ENCODE measurements at places on chromosomes 3 and 15.
A peak's percentile ranks its signal among the peaks of the same experiment; 100 is the strongest.

DNA sequence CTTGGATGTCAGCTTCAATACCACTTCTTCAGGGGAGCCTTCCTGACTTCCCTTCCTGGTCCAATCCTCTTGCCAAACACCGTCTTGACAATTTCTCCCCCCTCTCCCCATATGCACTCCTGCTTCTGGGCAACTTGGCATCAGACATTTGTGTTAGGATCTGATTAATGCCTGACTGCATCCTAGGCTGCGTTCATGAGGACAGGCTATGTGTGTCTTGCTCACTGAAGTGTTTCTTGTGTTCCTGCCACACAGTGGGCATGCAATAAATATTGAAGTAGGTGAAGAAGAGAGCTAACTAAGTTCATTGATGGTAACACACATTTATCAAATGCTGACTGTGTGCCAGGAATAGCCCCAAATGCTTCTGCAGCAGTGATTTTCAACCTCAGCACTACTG, 36.4 kb upstream of the WNT5A start:
- DNase-seq = no peak

DNA sequence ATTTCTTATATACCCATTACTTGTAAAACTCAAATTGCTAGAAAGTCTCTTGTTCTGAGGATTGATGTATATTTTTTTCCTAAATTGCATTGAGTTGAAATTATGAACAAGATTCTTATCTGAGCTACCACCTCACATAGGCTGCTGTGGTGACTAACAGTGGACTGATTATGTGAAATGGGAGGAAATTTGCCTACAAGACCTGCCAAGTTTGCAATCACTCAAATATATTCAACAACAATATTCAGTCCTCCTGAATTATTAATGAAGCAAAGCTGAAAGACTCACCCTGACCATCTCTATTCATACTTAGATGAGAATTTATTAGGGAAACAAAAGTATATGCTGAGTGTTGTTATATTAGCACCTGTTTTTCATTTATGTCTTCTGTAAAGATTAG, 412.6 kb upstream of the SEMA6D start:
- DNase-seq = no peak

- no peak for DNase-seq
Measured at GRCh38 chr15:60195611-60196010, 191.5 kb downstream of the FOXB1 start.

GRCh38 chr3:62710751-62711150, 164.5 kb downstream of the CADPS start:
- DNase-seq = no peak

DNA sequence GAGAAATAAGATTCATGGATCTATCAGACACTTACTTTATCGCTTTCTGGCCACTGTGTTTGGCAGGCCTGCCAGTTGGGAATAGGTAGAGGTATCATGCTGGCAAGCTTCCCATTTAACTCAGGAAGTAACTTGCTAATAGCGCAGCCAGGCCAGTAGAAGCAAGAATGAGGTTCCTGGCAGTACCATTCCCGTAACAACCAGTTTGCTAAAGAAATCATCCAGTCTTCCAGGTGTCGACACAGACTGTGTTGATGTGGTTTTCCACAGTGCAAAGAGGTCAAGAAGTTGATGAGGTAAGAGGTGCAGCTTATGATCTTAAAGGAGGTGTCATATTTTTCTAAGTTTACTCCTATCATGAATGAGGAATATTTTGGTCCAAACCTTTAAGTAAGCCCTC, 46.2 kb downstream of the DPH6 start:
- DNase-seq = no peak

GRCh38 chr3:129608087-129608935, 1.8 kb upstream of the PLXND1 start:
- peak; percentile 59 for DNase-seq

DNA sequence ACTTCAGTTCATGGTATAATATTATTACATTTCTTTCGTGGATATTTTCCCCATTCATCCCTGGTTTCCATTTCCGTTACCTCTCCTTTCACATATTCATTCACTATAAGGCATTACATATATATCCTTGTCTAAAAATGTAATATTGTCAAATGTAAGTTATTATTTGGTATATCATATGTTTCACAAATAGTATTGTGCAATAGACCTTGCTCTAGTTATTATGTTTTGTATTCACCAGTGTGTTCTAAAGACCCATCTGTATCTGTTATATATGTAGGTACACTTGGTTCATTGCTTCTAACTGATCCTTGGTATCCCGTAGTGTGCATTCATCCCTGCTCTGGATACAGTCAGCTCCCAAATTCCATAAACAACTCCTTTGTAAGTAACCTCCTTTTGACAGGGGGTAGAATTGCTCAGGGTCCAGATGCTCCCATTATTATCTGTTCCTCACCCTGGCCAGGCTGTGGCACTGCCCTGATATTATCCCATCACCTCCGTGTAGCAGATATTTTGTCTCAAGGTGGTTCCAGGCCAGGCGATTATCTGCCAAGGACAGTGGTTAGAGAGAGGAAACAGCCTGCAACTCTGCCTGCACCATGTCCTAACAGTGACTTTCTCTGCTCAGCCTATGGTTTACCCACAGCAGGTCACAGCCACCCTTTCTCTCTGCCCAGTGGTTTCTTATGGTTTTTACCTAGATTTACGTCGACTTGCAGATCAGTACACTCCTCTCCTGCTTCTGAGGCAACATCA, 29.2 kb downstream of the PAQR9 start:
- no peak for DNase-seq

DNA sequence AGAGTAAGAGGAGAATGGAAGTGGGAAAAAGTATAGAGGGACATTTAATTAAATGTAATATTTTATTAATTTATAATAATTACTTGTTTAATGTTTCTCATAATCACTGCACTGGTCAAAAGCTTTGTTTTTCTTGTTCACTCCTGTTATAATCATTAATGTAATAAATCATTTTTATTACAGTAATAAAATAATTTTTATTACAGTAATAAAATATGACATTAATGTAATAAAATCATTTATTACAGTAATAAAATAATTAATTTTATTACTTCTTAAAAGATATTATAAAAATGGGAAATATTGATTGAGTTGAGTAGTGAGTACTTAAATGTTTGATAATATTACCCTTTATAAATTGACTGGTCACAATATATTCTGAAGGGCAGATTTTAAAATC, 181.1 kb upstream of the SOX2 start:
- no peak for DNase-seq

DNA sequence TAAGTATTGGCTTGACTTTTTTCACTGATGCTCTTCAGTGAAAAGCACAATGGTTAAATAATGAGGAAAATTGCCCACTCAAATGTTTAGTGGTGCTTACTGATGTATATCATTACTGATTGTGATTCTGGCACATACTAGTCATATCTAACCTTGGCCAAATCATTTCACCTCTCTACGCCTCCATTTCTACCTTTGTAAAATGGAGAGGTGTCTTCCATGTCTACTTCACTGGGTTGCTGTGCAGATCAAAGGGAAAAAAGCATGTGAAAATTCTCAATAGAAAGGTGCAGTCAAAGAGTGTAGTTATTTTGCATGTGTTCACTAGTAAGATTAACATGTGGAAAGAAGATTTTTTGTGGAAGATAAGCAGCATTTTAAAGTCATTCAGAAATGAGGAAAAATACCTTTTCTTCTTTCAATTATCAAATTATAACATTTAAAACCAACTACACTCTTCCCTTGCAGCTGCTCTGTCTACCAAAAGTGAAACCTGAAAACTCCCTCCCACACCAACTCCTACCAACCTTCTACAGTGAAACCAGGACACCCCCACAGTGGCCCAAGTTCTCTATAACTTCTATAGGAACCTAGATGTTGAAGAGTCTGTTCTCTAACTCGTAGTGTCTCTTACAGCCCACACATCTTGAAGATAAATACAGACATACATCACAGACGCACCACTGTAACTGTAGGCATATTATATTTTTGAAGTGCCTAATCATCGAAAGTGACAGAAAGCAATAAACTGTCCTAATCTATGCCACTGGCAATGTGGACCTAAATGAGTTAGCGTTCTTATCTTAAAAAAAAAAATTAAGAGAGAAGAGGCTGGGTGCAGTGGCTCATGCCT, 1.4 kb downstream of the CD200R1 start:
- DNase-seq = no peak

GRCh38 chr3:44001072-44001471, 240.6 kb upstream of the TOPAZ1 start:
- DNase-seq = no peak

- DNase-seq = no peak
Measured at GRCh38 chr3:168473334-168473890, 377.7 kb upstream of the GOLIM4 start.

DNA sequence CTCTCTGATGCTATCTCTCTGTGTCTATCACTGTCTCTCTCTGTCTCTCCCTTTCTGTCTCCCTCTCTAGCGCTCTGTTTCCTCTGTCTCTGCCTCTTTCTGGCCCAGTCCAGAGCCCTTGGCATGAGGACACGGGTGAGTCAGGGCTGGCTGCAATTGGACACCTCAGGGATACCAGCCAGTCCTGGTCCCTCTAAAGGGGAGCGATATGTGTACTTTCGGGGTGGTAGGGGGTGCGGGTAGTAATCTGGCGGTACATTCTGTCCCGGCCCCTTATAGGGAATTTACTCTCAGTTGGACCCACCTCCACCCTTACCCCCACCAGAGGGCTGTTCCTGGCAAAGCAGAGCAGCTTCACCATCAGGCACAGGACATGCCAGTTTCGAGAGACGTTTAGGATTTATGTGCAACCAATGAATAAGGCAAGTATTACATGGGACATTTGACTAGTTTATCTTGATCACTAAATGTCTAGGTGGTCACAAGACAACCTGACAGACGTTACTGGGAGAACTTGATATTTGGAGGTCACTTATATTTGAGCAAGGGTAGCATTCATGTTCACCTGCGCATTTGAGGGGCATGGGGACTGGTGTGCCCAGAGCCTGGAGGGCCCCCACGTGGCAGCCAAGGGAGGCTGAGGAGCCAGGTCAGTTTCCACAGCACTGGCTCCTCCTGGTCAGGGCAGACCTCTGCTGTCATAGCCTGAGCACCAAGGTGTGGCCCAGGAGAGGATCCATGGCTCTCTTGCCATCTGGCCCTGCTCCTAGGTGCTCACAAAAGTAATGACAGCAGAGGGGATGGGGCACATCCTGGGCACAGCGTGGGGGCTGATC, 256.1 kb downstream of the PLCL2 start:
- DNase-seq = no peak

DNA sequence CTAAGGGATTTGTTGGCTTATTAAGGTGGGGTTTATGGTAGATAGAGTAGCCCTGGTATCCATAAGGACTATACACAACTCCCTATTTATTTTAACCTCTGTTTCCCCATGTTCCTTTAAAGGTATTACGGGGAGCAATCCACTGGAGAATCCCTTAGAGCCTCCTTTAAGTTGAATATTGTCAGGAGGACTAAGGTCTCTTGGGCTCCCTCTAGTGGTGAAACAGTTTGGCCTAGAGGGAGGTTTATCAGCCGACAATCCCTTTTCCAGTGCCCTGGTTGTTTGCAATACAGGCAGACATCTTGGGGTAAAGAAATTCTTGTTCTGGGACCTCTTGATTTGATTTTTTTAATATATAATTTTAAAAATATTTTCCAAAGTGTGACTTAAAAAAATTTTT, 12.9 kb downstream of the OPA1 start:
- peak; percentile 56 for DNase-seq

GRCh38 chr15:57377478-57377847, 1.2 kb downstream of the CGNL1 start:
- no peak for DNase-seq

DNA sequence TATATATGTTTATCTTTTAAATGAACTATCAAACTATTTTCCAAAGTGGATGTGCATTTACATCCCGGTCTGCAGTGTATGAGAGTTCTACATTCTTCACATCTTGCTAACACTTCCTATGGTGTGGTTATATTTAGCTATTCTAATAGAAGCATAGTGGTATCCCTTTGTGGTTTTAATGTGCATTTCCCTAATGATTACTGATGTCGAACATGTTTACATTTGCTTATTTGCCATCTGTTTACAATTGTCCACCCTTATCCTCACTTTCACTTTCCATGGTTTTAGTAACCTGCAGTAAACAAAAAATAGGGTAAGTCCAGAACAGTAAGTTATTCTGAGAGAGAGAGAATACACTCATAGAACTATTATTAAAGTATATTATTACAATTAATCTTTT, 360.5 kb upstream of the NAALADL2 start:
- DNase-seq = no peak

DNA sequence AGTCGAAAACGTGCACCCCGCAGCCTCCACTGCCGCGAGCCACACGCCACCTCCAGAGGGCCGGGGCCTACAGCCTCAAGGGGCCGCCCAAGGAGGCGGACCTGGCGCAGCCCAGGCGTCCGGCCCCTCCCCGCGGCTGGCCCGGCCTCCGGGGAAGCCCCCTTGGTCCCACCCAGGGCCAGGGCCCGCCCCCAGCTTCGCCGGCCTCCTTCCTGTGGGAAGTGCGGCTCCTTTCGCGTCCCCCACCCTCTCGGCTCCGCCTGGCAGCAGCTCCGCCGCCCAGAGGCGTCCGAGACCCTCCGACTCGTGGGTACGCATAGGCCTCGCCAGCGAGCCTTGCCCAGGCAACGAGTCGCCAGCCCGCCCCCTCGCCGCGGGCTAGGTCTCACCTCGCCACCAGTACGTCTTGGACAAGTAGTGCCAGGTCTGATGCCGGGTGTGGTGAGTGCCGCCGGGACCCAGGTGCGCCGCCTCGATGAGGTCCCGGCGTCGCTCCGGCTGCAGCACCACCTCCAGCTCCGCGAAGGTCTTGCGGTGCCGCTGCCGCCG, 642 bp downstream of the ZBTB11 start:
- peak; percentile 91 for DNase-seq

GRCh38 chr3:144516026-144516425, 544.4 kb downstream of the DIPK2A start:
- no peak for DNase-seq

- DNase-seq = no peak
Measured at GRCh38 chr15:25249236-25250010, 189.4 kb downstream of the UBE3A start.

- DNase-seq = no peak
Measured at GRCh38 chr15:77606142-77607034, 26.3 kb downstream of the LINGO1 start.

- no peak for DNase-seq
Measured at GRCh38 chr3:138433892-138434275, 532 bp upstream of the ESYT3 start.

GRCh38 chr3:138915503-138916498, 31.1 kb downstream of the FOXL2 start:
- DNase-seq = peak; percentile 73

DNA sequence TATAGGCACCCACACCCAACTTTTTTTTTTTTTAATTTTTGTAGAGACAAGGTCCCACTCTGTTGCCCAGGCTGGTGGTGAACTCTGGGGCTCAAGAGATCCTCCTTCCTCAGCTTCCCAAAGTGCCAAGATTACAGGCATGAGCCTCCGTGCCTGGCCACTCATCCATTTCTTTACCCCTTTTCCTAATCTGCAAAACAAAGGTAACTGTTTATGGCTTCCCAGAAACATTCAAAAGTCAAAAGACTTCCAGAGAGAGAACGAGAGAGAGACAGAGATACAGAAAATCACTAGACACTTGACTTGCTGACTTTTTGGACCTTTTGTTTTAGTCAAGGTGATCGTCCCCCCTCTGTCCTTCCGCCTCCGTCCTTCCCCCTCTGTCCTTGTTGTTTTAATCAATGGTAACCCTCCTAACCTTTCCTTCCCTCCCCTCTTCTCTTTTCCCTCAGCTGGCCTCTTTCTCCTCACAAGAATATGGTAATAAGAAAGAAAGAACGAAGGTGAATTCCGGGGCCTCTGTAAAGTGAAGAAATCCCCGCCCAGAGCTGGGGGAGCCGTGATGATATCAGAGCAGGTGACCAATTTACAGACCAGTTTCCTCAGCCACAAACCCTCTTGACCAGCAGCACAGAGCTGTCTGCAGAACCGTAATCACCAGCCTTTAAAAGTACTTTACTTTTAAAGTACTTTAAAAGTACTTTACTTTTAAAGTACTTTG, 21.9 kb downstream of the KLHL6 start:
- DNase-seq = no peak
